ENCODE measurements at places on chromosomes 16 and 17.
A peak's percentile ranks its signal among the peaks of the same experiment; 100 is the strongest.

GRCh38 chr17:52035336-52035915 is 123.1 kb downstream of the CA10 start:
- DNase-seq = no peak

DNA sequence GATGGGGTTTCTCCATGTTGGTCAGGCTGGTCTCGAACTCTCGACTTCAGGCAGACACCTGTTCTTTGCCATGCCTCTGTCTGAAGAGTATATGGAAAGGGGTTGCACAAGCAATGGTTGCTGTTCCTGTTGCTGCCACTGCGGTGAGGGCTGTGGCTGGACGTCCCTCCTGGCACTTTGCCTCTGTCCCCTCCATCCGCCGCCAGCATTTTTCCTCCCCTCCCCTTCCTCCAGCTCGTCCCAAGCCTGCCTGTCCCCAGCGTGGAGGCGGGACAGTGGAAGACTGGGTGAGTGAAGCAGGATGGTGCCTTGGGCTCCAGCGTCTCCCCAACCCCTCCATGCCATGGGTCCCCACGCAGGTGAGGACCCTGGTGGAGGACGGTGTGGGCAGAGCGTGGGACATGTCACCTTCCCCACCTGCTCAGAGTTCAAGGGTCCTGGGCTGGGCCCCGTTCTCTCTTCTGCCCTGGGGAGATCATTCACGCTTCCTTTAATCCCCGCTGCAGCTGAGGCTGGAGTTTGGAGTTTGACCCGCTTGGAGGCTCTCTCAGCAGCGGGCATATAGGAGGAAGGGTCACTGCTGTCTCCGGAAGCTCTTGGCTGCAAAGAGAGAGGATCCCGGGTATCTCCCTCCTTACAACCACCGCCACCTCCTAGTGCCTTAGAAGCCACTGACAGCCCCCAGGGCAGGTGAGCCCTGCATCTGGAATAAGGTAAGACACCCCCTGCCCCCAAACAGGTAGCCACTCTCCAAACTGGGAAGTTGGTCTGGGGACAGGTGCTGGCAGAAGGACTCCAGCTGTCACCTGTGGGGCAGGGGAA is at the start of gene SLC5A11:
SLC5A11 (plus strand) TSS at position 238 of the 822 bp plus-strand sequence. CDS start 12,681 bp downstream, outside the sequence.
- DNase-seq = no peak

- DNase-seq = no peak
Measured at GRCh38 chr16:52573365-52574299, 26.7 kb upstream of the TOX3 start.

- no peak for DNase-seq
Measured at GRCh38 chr17:77325577-77326075, 184.9 kb downstream of the SEC14L1 start.

DNA sequence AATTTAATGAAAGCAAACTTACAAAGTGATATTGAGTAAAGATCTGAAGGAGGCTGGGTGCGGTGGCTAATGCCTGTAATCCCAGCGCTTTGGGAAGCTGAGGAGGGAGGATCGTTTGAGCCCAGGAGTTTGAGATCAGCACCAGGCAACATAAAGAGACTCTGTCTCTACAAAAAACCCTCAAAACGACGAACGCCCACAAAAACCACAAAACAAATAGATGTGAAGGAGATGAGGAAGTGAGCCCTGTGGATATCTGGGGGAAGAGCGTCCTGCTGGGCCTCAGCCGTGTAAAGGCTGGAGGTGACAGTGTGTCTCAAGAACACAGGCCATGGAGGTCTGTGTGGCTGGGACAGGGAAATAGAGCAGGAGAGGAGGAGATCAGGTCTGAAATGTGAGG is 68.8 kb downstream of the ITFG1 start:
- DNase-seq = no peak

DNA sequence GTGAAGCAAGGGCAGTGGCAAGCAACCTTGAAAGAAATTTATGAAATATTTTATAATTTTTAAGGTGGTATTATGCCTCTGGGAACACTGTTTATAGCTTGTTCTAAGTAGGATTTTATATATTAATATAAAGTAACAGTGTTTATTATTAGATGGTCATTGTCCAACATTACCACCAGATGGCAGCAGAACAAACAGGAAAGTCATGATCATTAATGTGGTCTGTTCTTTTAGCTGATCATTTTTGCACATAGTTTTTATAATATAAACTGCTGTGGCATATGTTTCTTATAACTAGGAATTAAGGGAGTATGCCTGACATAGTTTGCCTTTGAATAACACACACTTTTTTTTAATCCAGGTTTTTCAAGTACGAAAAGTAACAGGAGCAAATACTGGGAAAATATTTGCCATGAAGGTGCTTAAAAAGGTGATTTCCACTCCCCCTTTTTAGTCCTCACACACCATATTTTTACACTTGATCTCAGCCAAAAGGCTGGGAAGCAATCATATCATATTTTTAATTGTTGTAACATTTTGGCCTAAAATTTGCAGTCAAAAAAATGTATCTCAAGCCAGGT is 21.4 kb downstream of the RPS6KB1 start:
- DNase-seq = no peak

GRCh38 chr17:7136266-7136877 is 21.8 kb upstream of the ASGR2 start:
- peak; percentile 69 for DNase-seq

- DNase-seq = no peak
Measured at GRCh38 chr16:26120729-26121128, 429.0 kb downstream of the HS3ST4 start.

GRCh38 chr17:39595294-39595693 is 12.4 kb downstream of the NEUROD2 start:
- no peak for DNase-seq

GRCh38 chr17:62101515-62101914 is 36.4 kb upstream of the MED13 start:
- DNase-seq = no peak

DNA sequence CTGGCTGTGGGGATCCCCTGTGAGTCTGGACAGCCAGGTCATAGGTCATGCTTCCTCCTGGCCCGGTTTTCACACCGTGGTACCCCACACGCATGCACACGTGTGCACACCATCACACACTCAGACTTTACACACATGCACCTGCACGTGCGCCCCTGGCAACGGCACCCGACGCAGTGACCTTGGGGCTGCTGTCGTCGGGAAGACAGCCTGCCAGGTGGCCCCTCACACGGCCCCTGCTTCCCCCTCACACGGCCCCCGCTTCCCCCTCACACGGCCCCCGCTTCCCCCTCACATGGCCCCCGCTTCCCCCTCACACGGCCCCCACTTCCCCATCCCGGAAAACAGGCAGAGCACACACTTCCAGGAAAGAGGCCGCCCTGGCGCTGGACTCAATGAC is 45.1 kb downstream of the CBFA2T3 start:
- no peak for DNase-seq

GRCh38 chr16:66562986-66563385 is 3.3 kb upstream of the CMTM1 start:
- DNase-seq = no peak

DNA sequence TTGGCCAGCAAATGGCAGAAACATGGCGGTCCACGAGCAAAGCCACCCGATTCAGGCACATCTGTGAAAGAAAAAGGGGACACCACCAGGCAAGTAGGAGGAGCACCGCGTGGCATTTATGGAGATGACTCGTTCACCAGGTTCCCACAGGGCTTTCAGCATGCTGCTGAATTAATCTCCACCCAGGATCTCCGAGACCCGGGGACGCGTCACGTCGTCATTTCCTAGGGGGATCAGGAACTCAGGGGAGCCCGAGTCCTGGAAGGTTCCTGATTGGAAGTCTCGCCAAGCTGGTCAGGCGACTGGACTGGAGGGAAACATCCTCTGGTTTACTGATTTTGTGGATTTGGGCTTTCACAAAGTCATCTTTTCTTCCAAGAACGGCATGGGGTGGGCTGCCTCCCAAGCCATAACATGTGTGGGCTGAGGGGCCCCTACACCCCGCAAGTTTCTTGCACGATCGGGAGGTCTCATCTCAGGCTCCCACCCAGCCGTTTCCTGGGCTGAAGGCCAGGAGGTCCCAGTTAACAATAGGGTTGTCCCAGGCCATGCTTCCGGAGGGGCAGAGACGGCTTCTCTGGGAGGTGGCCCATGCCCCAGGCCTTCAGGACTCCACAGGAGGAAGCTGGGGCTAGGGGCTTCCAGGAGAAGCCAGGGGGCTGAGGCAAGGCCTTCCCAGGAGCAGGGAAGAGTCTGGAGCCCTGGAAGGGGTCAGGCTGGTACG is 645 bp downstream of the DNAH17 start:
- DNase-seq = no peak

DNA sequence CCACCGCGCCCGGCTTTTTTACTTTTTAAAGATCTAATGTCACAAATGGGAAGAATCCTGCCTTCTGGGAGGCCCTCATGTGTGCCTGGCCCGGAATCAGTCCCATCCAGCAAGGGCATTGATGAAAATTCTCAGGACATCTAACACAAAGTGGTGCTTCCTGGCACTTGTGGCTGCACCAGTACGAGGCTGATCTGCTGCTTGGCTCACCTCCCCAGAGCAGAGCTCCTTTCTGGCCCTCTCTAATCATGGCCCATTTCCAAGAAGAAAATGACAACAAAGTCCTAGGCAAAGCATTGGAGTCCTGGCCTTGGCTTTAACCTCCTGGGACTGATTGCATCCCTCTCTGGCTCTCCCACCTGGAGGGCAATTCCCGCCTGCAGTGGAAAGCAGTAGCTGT is 50.7 kb upstream of the SIAH1 start:
- DNase-seq = no peak

GRCh38 chr16:30904114-30904780 is 7.8 kb downstream of the CTF1 start:
- DNase-seq = no peak

- DNase-seq = no peak
Measured at GRCh38 chr16:58885528-58886170, 151.5 kb upstream of the GOT2 start.

DNA sequence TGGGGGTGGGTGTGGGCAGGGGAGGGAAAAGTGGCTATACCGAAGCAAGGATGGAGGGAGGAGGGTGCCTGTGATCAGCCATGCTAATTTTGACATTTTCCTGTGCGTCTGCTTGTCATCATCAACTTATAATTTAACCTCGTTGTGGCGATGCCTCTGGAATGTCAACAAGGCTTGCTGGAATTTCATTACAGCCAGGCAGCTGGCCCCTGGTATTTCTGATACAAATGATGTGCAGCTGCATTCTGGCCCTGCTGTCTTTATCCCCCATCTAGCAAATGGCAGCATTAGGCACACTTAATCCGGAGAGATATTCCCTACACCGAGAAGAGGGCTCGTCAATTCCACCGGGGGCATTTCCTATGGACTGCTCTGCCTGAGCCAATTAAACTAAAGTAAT is 278.3 kb upstream of the CCL2 start:
- no peak for DNase-seq

DNA sequence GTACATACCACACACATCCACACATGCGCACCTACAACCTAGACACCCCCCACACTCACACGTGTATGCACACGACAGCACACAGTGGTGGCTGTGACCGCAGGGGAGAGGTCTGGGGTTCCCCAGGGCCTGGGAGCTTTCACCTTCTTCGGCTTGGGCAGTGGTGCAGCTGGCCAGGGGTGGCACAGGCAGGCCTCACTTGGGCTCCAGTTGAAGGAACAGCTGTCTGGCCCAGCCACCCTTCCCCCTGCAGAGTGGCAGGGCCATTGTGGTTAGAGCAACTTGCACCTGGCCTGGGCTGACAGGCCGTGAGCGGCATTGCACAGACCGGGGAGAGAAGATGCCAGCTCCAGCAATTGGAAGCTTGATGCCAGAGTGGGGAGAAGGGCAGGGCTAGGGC is 114.5 kb upstream of the GSE1 start:
- no peak for DNase-seq
